ENCODE measurements at places on chromosomes 12 and 14.

DNA sequence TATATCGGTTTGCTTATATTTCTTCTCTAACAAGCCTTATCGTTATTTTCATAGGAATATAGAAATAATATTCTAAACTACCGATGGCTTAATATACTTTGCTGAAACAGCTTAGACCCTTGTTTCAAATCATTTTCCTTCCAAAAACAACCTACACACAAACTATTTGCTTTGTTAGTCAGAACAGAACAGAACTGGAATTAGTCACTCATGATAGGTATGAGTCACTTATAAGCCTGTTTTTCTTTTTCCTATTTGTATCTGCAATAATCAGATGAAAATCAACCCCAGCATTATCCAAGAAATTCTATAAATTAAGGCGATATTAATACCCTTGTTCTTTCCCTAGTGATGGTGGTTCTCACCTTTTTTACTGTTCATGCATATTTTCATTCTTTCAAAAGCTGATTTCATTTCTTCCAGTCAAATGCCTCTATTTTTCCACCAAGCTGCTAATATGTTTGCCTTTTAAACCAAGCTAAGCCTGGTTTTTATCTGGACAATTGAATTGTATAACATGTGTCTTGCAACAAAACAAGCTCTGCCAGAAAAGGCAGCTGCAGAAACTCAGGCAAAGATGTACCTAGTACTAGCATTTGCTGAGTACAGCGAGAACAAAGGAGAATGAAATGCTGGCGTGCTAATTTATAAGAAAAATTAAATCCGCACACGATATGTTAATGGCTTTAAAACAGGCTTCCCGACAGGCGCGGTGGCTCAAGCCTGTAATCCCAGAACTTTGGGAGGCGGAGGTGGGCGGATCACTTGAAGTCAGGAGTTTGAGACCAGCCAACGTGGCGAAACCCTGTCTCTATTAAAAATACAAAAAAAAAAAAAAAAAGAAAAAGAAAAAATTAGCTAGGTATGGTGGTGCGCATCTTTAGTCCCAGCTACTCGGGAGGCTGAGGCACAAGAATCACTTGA lies 1418.2 kb downstream of the AACS start:
- no peak for DNase-seq

- DNase-seq: peak; percentile 95
Observed at GRCh38 chr14:100677554-100678468, 48.9 kb upstream of the DLK1 start.

- DNase-seq: no peak
Observed at GRCh38 chr12:754473-754820, 2.1 kb downstream of the WNK1 start.

GRCh38 chr12:91239481-91239880 lies 56.9 kb upstream of the DCN start:
- peak; percentile 47 for DNase-seq

DNA sequence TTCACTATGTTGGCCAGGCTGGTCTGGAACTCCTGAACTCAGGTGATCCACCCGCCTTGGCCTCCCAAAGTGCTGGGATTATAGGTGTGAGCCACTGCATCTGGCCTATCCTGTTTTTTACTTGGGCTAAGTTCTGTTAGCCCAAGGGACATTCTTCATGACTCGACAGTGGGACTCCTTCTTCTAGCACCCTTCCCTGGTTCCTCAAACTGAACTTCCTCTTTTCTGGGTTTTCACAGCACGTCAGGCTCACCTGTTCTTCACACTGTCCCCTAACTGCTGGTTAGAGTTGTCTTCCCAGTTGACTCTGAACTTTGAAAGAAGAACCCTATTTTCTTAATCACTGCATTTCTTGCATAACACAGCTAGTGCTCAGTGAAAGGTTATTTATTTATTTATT lies 22.5 kb downstream of the CABP1 start:
- no peak for DNase-seq

GRCh38 chr12:8922544-8922943 lies 8.2 kb downstream of the PHC1 start:
- DNase-seq: no peak

GRCh38 chr12:74259199-74259598 lies 278.4 kb upstream of the ATXN7L3B start:
- no peak for DNase-seq

DNA sequence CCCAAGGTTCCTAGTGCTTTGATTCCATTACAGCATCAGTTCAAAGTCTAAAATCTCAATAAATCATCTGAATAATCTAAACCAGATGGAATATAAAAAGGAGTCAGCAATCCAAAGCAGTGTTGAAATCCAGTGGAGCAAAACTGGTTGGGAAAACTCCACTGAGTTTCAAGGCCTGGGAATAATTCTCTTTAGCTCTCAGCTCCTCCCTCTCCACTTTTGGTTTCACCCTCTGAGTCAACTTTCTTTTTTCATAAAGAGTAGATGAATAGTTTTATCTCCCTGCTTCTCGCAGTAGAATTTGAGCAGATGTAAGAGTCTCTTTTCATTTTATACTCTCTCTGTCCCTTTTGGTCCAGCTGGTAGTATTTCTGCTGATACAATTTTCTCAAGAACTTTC lies 338.6 kb downstream of the APAF1 start:
- DNase-seq: no peak

- no peak for DNase-seq
Observed at GRCh38 chr14:80565001-80565400, 353.7 kb upstream of the DIO2 start.

- DNase-seq: peak; percentile 88
Observed at GRCh38 chr14:104881369-104881979, 16.4 kb downstream of the CEP170B start.

- DNase-seq: no peak
Observed at GRCh38 chr14:58288106-58288792, 10.1 kb upstream of the ARID4A start.

- DNase-seq: peak; percentile 73
Observed at GRCh38 chr12:56634837-56635791, 5.0 kb upstream of the BAZ2A start.

DNA sequence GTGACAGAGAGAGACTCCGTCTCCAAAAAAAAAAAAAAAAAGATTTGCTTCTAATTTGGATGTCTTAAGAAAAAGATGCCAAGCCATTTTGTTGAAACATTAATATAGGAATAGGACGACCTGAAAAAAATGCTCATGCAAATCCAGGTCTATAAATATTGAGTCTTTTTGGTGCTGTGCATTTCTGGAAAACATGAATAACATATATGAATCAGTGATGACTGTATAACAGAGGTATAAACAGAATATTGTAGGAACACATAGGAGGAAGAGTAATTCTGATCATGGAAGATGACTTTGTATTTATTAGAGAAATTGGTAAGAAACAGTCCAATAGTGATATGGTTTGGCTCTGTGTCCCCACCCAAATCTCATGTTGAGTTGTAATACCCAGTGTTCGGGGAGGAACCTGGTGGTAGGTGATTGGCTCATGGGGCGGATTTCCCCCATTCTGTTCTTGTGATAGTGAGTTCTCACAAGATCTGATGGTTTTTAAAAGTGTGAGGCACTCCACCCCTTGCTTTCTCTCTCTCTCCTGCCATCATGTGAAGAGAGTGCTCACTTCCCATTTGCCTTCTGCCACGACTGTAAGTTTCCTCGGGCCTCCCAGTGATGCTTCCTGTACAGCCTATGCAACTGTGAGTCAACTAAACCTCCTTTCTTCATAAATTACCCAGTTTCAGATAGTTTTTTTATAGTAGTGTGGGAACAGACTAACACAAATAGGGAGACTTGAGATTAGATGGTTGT lies 3.0 kb upstream of the SRSF5 start:
- no peak for DNase-seq

- DNase-seq: peak; percentile 71
Observed at GRCh38 chr14:69263364-69263763, 3.4 kb downstream of the GALNT16 start.

- DNase-seq: no peak
Observed at GRCh38 chr12:3317481-3317815, 173.6 kb upstream of the PRMT8 start.

DNA sequence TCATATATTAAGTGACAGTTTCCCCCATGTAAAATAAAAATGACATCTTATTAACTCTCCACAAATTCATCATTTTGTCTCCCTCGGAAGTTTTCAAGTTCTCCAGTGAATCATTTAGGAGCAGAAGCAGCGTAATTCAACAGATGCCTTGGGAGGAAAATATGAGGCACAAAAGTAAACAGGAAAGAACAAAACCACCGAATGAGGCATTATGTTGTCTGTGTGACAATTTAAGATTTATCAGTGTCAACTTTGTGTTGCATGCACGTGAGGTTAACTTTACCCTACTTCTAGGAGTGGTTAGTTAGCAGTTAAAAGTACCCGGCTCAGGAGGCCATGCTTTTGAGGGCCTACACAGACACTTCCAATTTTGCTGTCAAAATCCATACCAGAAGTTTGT lies 258.6 kb downstream of the IPO8 start:
- no peak for DNase-seq
